ENCODE measurements at places on chromosomes 3 and 15. TPM values are rescaled to one million over a fixed set of nuclear protein-coding genes. Genes with fewer than 3 reads are reported as not detected.

Gene MSL2
- 26.2 TPM for polyA plus RNA-seq

GRCh38 chr15:56693761-56694160, 39.5 kb downstream of the ZNF280D start:
- DNase-seq = no peak

DNA sequence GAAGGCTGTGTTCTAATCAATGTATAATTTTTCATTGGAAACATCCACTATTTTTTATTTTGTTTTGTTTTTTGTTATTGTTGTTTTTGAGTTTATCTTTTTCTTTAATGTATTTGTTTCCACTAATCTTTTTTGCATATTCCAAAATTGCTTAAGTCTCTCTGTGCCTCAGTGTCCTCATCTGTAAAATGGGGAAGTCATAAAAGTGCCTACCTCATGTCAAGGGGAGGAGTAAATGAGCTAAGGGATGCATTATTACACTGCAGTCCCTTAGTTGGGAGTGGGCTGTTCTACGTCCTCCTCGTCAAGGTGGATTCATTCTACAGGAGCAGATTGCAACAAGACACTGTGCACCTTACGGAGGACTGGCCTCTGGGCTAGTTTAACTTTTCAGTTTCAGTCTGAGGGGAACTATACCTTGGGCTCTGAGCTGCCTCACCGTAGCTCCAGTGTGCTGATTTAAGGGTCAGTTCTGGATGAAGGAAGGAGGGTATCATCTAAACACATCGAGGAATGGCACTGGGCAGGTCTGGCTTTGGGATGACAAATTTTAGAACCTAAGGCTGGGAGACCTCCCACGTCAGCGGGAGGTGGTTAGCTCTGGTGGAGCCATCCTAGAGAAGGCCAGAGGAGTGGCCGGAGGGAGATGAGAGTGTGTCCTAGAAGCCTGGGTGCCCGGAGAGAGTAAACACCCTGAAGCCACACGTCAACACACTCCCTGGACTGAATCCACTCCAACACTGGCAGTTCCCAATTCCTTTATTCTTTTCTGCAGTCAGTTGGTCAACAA, 5.1 kb upstream of the SRP14 start:
- DNase-seq = no peak

- DNase-seq = no peak
Observed at GRCh38 chr3:4475804-4476203, 8.7 kb upstream of the SUMF1 start.

GRCh38 chr3:107938143-107938542, 152.7 kb downstream of the CD47 start:
- peak; percentile 47 for DNase-seq

- peak; percentile 72 for DNase-seq
Observed at GRCh38 chr3:119293871-119294695, at the start of gene ARHGAP31. ARHGAP31 (plus strand) TSS chr3:119294383; CDS start chr3:119294905, 522 bp downstream.

DNA sequence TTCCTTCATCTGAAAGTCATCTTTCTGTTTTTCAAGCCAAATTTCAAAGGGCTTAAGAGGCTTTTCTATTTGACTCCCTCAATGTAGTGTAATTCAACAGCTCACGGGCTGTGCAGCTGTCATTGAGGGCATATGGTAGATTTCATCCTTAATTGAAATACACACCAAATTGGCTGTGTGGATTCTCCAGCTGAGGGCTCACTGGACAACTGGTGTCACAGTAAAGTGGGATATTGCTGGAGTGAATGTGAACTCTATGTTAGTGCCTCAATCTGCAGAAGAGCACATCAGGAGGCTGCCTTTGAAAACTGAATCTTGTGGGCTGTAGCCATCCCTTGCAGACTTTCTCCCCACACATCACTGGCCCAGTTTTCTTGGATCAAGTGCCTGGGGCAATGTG, 120.1 kb downstream of the GALK2 start:
- DNase-seq = no peak

- DNase-seq = no peak
Observed at GRCh38 chr3:59937201-59937600, 887.4 kb upstream of the CFAP20DC start.

Gene SERPINI2
- polyA plus RNA-seq = 5.2 TPM

GRCh38 chr15:79154483-79155135, 64.0 kb upstream of the RASGRF1 start:
- peak; percentile 44 for DNase-seq

DNA sequence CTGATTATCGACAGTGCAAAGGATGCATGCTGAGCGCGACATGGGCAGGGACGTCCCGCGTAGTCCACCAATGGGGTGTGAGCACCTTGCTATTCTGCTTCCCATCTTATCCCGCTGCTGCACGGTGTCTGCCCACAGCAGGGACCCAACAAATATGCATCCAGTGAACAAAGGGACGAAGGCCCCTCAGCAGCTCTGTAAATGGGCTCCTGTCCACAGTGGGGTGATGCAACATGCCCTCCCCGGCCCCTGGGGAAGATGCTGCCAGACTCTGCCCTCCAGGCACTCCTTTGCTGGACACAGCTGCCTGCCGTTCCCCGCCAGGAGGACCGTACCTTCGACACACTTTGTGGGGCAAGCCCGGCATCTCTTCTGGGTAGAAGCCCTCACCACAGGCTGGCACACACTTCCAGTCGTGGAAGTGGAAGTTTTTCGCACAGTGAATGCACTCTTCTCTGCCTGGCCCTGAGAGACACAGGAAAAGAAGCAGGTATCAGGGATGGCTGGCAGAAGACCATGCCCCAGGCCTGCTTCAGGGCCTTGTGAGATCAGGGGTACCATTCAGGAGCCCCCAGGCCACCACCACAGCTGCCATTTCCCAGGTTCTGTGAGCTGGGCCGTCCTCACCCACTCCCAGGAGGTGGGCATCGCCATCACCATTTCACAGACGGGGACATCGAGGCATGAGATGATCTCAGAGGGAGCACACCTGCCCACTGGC, 18.2 kb upstream of the SNRPA1 start:
- no peak for DNase-seq

DNA sequence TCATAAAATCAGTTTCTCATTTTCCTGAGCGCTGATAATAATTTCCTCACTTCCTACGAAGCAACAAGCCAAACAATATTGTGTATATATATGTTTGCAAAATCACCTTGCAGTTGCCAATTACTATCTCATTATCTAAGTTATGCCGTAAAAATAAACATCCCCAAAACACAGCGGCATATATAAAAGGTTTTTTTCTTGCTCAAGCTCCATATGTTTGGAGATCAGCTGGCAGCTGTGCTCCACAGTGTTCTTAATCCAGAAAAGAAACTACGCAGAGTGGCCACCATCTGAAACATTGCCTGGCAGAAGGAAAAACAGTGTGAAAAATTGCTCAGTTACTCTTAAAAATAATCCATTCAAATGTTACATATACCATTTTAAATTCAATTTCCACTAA, 951.4 kb downstream of the PLOD2 start:
- DNase-seq = no peak

GRCh38 chr15:57330619-57331340, 45.5 kb upstream of the CGNL1 start:
- DNase-seq = no peak

Gene INAFM2
- polyA plus RNA-seq = 26.1 TPM

Measured in spinal cord (tissue), 10 donors.